ENCODE measurements at places on chromosomes 7 and 10. TPM values are rescaled to one million over a fixed set of nuclear protein-coding genes. Genes with fewer than 3 reads are reported as not detected.

- no peak for DNase-seq
These were observed 139.5 kb downstream of the BMPER start for GRCh38 chr7:34044734-34045353.

GRCh38 chr7:142866361-142867096, 11.7 kb downstream of the EPHB6 start:
- peak; percentile 83 for DNase-seq

GRCh38 chr7:73995330-73995729, 32.6 kb upstream of the ELN start:
- no peak for DNase-seq

GRCh38 chr10:90842725-90843124, 15.1 kb downstream of the HTR7 start:
- DNase-seq: no peak

- DNase-seq: no peak
These were observed 6.2 kb upstream of the IGF2BP3 start for GRCh38 chr7:23476286-23477156.

DNA sequence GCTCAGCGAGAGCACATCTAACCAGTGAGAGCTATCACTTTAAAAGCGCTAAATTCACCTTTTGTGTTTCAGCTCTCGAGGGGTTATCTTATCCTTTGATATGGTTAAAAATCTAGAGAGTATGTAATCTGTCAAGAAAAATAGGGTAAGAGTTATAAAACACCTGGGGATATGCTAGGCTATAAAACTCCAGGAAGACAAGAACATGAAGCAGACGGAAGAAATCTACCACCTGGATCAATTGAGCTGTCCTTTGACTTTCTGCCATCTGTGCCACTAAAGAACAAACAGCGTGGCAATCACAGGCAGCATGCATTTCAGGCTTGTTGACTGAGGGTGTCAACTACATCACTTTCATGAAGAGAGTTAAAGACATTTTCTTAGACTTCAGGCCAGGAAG, 83.1 kb downstream of the ZNF248 start:
- DNase-seq: no peak

GRCh38 chr7:50730446-50731400, 52.0 kb downstream of the GRB10 start:
- DNase-seq: no peak

DNA sequence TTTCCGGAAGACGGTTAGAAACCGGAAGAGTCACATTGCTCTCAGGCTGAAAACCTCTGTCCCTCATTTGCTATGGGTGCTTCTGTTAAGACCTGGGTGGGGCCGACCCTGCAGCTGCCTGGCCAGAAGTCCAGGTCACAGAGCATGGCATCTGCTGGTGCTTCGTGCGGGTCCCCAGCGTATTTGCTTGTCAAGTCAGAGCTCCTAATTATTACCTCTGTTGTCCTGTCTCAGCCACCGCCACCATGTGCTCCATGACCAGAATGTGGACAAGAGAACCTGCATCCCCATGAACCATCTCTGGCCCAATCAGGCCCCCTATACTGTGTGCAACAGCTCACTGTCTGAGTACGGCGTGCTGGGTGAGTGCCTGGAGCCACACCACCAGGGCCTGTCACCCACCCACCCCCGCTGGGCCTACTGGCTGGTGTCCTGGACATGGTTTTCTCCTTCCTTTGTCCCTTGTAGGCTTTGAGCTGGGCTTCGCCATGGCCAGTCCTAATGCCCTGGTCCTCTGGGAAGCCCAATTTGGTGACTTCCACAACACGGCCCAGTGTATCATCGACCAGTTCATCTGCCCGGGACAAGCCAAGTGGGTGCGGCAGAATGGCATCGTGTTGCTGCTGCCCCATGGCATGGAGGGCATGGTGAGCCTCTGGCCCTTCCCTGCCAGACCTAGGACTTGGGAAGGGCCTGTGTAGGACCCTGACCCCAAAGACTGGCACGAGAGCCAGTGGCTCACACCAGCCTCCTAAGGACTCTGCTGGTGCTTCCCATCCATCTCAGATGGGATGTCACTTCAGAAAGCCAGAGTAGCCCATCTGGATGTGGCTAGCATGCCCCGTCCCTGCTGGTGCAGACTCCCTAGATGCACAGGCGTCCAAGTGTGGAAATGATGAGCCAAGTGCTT, 51.3 kb upstream of the ZMIZ2 start:
- DNase-seq: no peak

BCAP29 gene
- 115 TPM for total RNA-seq

ADAM8 gene
- 1.2 TPM for total RNA-seq

VWC2 gene
- total RNA-seq: 0.17 TPM
